ENCODE measurements at places on chromosomes 16 and 17. TPM values are rescaled to one million over a fixed set of nuclear protein-coding genes. Genes with fewer than 3 reads are reported as not detected.

DNA sequence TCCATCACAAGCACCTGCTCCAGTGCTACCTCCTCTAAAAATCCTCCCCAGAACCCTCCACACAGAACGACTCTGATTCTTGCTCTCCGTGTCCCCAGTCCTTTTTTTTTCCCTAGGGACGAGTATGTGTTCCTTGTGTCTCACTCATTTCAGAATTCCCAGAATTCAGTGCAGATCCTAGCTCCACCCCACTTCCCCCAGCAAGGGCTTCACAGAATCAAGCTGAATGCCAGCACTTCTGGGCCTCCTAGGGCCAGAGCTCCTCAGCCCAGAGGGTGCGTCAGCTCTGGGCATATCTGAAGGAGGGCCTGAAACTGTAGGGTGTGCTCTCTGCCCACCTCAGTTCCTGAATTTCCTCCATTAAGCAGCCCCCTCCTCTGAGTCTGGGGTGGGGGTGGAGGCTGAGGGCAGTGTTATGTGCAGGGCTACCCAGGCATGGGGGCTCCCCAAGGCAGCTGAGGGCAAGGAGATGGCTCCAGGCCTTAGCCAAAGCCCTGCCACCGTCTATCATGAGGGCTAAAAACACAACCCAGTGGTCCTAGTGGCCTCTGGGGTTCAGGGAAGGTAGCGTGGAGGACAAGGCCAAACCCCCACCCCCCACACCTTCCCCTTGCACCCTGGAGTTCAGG, 6.5 kb downstream of the UNC119 start:
- no peak for DNase-seq

GRCh38 chr17:64240741-64241347, 22.2 kb downstream of the TEX2 start:
- peak; percentile 87 for DNase-seq

- DNase-seq, result peak; percentile 62
Measured at GRCh38 chr16:55899857-55900256, 24.7 kb upstream of the CES5A start.

DNA sequence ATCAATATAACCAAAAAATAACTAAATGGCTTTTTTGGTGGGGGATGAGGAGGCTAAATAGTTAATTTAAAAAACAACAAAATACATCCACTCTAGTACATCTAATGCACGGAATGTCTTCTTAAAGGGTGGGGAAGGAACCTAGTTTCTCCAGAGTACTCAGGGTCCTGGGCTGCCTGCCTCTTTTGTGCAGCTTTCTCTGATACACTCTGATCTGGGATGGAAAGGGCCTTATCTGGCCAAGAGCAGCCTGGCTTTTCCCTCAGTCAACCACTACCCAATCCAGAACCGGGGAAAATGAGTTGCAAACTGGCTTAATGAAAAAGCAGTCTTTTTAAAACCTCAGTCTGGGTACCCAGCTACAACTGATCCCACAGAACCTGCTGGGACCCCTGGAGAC, 42.9 kb downstream of the DCUN1D3 start:
- DNase-seq, result no peak

GRCh38 chr17:71349908-71350600, 770.8 kb upstream of the SOX9 start:
- DNase-seq, result no peak

The MRPS23 gene
- 28.3 TPM for total RNA-seq

The CACNG5 gene
- not detected for total RNA-seq

The ABI3 gene
- not detected for total RNA-seq

The PIPOX gene
- 1.1 TPM for total RNA-seq

DNA sequence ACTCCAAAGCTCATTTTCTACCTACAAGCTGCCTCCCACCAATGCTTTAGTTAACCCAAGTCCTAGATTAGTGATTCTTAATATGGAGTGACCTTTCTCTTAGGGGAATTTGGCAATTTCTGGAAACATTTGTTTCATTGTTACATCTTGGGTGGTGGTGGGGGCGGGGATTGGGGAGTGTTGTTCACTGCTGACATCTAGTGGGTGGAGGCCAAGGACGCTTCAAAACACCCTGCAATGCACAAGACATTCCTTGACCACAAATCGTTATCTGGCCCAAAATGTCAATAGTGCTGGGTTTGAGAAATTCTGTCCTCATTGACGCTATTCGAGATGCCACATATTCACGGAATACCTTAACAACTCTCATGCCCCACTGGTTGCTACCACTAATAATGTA, 282.9 kb downstream of the RBFOX1 start:
- no peak for DNase-seq

GRCh38 chr17:5861246-5861645, 208.9 kb upstream of the WSCD1 start:
- DNase-seq, result no peak

The LITAFD gene
- total RNA-seq, result not detected

- DNase-seq, result no peak
Measured at GRCh38 chr17:79997011-79997660, 38.5 kb downstream of the TBC1D16 start.

DNA sequence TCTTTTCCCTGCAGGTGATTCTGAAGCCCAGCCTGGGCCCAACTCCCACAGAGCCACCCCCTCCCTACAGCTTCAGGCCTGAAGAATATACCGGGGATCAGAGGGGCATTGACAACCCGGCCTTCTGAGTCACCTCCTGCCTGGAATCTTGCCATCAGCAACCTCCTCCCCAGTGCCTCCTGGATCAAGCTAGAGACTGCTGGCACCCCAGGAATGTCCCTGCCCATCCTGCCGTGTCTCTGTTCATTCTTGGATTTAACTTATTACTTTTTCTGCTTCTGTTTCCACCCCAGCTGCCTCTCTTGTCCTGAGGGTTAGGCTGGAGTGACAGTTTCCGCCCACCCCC, 4.9 kb downstream of the TMEM92 start:
- DNase-seq, result no peak

DNA sequence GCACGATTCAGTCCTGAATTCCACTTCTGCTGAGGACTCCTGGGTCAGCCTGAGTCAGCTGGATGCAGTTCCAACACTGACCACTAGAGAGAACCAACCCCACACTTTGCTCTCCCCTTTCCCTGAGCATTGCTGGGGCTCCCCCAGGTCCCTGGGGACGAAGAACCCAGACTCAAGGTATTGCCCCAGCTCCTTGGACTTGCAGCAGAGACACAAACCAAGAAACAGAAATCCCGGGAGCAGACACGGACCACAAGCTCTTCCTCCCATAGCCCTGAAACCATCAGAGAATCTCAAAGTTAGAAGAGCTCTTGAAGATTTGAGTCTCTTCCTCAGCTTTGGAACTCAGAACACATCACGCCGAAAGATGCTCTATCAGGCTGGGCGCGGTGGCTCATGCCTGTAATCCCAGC, 678 bp upstream of the GH1 start:
- DNase-seq, result no peak

GRCh38 chr17:60354223-60354622, 37.7 kb downstream of the USP32 start:
- no peak for DNase-seq

- no peak for DNase-seq
Measured at GRCh38 chr17:78724544-78724943, 57.5 kb downstream of the CYTH1 start.

DNA sequence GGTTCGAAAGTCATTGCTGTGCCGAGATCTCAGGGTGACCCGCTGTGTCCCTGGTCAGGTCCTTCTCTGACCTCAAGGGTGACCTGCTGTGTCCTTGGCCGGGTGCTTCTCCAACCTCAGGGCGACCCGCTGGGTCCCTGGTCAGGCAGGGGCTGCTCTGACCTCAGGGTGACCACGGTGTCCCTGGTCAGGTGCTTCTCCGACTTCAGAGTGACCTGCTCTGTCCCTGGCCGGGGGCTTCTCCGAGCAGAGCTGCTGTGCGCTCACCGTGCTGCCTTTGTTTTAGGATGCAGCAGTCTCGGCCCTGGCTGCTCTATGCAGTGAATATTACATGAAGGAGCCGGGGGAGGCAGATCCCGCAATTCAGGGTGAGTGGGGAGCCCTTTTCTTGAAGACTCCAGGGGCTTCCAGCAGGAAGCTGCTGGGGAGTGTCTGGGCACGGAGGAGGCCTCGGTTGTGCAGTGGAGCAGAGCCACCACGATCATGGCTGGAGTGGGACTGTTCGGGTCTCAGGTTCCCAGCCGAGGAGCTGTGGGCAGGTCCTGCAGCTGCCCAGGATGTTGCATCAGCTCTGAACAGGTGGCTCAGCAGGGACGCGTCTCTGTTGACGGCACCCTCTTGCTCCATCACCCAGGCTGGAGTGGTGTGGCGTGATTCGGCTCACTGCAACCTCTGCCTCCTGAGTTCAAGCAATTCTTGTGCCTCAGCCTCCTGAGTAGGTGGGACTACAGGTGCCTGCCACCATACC, 83.7 kb upstream of the ZNF750 start:
- no peak for DNase-seq

The C16orf74 gene
- 2.4 TPM for total RNA-seq

GRCh38 chr17:61468263-61468907, 16.2 kb downstream of the TBX4 start:
- no peak for DNase-seq

DNA sequence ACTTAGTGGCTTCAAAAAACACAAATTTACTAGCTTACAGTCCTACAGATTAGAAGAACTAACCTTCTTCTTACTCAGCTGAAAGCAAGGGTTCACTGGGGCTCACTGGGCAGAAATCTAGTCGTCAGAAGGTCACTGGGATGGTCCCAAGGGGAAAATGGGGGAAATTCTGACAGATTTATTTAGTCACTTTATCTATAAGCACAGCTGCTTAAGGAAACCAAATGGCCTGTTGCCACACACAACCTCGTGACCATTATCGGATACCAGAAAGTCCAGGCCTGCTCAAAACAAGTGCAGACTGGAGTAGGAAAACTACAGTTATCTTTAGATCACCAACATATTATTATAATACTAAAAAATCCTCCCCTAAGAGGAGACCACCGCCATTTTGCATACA, 374.6 kb upstream of the ASIC2 start:
- no peak for DNase-seq

- DNase-seq, result peak; percentile 64
Measured at GRCh38 chr17:6240001-6240400, 169.8 kb downstream of the WSCD1 start.

DNA sequence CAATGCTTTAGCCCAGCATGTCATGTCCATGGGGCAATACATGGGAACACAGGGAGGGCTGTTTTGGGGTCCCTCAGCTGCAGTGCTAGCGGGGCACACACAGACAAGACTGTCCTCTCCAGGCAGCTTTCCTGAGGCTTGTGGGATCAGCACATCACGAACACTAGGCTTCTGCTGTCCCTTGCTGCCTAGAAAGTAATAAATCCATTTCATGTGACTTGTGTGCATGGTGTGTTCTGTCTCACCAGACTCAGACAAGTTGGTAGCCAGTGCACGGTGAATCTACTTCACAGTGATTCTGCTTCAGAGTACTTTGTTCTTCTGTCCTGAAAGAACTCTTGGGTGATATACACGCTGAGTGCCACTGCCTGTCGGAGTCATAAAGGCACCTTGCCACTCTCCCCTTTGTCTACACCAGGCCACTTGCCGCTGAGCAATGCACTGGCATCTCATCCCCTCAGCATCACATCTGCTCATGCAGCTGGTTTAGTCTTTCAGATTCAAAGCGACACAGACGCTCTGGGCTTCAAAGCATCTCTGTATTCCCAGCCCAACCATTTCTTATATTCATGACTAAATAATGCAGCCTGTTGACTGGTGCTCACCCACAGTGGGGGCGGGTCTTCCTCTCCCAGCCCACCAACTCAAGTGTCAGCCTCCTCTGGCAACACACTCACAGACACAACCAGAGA, 95.2 kb upstream of the COX10 start:
- no peak for DNase-seq

DNA sequence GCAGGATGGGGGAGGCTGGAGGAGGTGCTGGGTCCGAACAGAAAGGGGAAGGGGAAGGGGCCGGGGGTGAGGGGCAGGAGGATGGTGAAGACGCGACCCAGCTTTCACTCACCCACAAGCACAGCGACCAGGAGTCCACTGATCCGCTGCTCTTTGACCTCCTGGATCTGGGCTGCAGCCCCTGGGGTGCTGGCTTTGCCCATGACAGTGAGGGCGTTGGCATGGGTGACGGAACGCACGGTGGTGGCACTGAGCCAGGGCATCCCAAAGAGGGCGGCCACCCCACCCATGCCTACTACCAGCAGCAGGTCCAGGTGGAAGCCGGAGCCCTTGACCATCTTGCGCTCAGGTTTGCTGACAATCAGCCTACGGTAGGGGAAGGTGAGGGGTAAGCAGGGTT, 14.9 kb downstream of the SLC4A1 start:
- DNase-seq, result no peak

DNA sequence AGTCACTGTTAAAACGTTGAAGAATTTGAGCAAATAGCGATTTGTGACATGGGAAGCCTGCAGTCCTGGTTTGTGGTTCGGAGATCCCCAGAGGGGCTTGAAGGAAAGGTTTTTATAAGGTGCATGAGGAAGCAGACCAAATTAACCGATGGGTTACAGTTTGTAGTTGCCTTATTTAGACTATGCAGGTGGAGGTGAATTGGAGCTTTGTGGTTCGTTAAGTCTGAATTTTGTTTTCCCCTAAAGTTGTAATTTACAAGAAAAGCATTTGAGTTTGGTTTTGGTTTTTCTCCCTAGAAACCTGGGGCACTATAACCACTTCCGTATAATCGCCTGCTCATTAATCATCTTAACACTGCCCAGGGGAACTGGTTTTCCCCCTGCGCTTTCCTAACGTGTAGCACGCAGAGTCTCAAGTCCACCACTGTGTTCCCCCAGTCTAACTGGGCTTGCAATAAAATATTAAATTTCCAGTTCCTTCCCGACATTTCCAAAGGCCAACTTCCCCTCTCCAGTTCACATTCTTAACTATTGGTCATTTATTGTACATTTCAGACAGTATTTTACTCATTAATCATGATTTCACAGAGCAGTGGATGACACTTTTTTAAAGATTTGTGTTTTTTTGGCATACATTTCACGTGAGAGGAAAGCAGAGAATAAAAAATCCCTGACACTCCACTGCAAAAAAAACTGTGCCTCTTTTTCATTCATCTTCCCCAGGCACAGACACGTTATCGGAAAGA, 932 bp downstream of the ZNF267 start:
- DNase-seq, result no peak

- DNase-seq, result no peak
Measured at GRCh38 chr17:79760197-79760906, 17.6 kb upstream of the CBX2 start.

- peak; percentile 82 for DNase-seq
Measured at GRCh38 chr16:58510776-58511628, 4.3 kb upstream of the SETD6 start.

DNA sequence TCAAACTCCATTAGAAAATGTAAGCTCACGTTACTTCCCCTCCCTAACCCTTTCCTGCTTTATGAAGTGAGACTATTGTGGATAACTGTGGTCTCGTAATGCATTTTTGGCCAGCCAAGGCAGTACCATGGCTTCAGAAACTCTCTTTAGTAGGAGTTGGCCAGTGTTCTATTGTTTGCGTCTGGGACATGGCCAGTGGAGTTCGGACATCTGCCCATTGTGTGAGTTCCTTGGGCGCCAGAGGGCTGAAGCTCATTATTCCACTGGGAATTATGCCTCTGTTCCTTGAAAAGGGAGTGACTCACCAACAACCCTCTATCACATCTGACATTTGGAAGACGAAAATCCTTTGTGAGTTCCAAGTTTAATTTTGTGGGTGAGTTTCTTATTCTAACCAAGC, 319.5 kb upstream of the SOX9 start:
- no peak for DNase-seq

GRCh38 chr16:17241264-17241835, 229.4 kb downstream of the XYLT1 start:
- DNase-seq, result no peak
